Skeletal muscle cell (primary cell): ENCODE measurements at places on chromosomes 3 and 15.

DNA sequence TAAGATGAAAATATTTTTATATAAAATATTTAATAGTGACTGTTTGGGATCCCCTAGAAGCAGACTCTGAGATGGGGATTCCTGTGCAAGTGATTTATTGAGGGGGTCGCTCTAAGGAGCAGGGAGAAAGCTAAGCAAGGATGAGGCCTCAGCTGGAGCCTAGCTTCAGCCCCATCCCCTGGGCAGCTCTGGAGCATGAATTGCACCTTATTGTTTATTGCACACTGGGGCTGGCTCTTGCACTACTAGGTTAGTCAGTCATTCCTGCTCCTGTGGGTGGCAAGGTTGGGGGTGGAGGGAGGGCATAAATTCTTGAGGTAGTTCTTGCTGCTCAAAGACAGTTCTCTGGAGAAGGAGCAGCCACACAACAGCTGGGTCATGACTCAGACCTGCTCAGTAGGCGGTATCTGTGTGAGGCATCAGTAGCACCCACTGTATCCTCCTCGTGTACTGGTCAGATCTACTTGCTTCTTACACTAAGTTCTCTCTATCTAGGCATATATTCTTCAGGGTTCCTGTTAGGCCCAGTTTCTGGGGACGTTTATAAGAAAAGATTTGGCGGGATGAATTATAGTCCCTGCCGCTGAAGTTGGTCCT is 27.2 kb upstream of the TNFSF10 start:
- peak; percentile 92 for DNase-seq

DNA sequence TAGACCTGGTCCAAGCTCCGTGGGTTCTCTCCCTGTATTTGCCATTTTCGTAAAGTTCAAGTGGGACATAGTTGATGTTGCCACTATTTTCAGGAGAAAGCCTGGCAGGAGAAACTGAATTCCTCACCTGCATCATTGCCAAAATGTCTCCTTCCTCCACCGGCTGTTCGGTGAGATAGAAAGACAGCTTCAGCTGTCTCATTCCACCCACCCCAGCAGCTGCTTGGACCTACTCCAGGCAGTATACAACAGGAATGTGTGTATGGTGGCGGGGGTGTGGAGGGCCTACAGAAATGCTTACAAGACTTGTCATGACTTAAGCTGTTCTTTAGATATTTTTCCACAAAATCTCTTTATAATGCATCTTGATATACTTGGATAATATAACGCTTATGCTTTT is 132.7 kb upstream of the RAP2B start:
- peak; percentile 89 for DNase-seq

DNA sequence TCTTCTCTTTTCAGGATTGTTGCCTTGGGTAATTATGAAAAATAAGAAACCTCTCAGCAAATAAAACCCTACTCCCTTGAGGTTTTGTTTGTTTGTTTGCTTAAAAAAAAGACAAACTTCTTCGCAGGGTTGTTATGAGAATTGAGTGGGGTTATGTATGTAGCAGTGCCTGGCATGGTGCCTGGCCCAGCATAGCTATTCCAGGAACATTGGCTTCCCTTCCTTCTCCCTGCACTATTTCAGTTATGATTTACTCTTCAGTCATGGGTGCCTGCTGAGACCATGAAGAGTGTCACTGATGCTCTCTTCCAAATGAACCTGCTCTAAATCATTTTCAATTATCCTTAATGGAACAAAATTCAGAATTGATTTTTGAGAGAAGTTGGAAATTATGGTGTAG is 283.5 kb upstream of the ROPN1 start:
- DNase-seq: no peak

DNA sequence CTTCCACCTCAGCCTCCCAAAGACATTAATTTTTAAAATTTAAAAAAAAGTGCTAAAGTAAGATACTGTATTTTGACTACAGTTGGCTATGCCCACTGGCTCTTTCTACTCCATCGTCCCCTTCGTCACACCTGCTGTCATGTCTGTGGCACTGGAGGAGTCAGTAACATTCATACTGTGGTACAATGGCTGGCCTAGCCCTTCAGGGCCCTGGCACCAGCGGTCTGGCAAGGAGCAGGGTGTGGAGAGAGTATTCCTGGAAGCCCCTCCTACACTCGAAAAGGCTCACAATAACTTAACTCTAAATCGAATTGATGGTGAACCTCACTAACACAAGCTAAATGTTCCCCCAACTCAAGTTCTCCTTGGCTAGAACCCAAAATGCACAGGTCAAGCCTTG is 89.7 kb upstream of the RASGRF1 start:
- DNase-seq: no peak

- no peak for DNase-seq
Measured at GRCh38 chr3:62325896-62326295, 47.5 kb downstream of the FEZF2 start.

GRCh38 chr3:110664148-110664547 is 407.5 kb upstream of the NECTIN3 start:
- no peak for DNase-seq

GRCh38 chr15:81146466-81146865 is 12.4 kb downstream of the CFAP161 start:
- no peak for DNase-seq

DNA sequence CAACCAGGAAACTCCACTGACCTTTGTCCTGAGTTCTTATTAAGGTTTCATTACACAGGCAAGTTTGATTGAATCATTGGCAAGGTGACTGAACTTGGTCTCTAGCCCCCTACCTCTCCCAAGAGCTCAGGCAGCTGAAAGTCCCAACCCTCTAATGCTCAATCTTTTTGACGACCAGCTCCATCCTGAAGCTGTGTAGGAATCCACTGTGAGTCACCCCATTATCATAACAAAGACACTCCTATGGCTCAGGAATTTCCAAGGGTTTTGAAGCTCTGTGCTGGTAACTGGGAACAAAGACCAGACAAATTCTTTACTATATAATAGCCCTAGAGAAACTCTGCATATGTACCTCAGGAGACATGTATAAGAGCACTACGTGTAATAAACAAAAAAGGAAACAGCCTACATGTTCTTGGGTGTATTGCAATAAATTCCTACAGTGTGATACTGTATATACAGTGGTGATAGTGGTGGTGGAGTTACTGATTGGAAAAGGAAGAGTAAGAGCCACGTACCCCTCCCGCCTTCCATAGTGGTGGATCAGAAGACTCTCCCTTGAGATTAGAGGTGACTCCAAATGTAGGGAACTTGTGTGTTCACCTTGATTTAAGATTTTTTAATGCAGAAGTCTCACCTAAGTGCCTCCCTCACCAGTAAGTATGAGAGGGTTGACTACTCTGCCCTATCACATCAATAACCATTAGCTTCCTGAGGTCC is 116.6 kb downstream of the ST8SIA2 start:
- no peak for DNase-seq

DNA sequence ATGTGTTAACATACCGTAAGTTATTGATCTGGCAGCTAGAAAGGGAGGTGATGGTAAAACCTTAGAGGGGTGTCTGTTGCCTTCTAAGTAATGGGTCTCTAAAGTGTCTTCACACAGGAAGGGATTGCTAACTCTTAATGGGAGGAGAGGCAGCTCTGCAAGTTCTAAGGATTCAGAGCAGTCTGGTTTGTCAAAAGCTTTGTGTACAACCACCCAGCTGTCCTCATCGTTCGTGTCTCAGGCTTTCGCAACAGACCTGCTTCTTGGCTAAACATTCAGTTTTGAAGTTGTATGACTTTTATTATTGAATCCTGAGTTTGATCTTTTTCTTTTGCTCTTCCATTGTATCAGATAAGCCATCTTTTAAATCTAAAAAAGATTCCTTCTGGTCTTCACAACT is 404.9 kb downstream of the SQOR start:
- DNase-seq: no peak

DNA sequence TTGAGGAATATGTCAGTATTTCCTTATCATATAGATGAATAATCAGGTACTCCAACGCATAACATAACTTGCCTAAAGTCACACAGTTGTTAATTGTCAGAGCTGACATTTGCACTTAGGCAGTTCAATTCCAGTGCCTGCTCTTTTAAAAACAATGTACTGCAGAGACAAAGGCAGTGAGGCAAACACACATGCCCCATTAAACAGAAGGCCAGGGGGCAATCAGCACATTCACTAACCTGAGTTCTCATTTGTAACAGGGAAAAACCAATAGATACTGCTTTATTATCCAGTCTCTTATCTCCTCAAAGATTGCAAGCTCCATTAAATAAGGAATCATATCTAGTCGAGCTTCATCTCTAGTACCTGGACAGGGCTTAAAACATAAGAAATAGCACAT is 1017.4 kb downstream of the SQOR start:
- no peak for DNase-seq

DNA sequence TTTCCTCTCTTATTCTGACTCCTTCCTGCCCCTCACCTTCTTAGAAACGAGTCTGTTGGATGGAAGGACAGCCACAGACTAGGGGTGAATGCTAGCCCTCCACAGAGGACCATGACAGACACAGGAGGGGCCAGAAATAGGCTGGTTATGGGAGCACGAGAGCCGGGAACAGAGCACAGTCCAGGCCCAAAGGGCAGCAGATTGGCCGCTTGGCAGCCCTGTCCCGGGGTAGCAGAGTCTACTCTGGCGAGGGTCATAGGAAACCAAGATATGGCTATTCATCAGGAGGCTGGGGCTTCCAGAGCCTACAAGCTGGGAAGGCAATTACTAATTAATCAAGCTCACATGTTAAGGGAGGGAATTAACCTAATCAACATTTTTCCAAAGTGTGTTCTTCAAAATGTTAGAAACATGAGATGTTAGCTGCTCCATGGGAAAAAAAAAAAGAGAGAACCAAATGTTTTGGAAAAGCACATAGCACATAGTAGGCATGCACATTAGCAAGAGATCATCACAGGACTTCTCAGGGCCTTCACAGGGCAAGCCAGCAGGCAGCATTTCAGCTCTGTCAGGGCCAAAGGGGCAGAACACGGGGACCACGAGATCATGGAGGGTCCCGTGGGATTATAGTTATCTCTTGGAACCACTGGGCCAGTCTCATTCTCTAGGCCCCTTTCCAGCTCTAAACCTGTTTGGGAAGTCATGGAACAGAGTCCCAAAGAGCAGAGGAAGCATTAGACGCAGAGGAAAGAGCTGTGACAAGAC is 13.3 kb downstream of the SEMA3G start:
- DNase-seq: no peak
